NCI-H226 (cell line): ENCODE measurements at places on chromosomes 13 and 19.

GRCh38 chr19:7638802-7639465 lies 2.0 kb downstream of the STXBP2 start:
- no peak for DNase-seq

- DNase-seq, result no peak
Observed at GRCh38 chr13:69199664-69200063, 908.0 kb upstream of the ATXN8OS start.

DNA sequence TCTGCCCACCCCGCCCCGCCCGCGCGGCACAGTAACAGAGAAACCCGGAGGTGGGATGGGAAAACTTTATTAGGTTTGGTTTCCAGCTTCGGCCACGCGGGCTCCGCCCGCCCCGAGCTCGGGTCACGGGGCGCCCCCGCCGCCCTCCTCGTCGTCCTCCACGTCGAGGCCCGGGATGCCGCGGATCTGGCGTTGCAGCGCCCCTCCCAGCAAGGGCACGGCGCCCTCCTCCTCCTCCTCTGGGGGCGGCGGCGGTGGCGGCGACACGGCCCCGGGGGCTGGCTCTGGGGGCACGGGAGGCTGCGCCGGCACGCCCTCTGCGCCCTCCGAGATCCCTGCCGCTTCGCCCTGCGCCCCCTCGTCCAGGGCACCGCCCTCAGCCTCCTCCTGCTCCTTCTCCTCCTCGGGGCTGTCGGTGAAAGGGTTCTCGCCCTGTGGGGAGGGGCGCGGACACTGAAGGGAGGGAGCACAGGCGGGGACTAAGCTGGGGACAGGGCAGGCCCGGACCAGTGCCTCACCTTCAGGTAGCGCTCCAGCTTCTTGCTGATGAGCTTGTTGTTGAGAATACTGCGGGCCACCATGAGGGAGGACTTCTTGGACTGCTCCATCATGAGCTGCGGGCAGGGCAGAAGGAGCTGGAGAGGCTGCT lies 536 bp upstream of the AKAP8 start:
- peak; percentile 36 for DNase-seq

DNA sequence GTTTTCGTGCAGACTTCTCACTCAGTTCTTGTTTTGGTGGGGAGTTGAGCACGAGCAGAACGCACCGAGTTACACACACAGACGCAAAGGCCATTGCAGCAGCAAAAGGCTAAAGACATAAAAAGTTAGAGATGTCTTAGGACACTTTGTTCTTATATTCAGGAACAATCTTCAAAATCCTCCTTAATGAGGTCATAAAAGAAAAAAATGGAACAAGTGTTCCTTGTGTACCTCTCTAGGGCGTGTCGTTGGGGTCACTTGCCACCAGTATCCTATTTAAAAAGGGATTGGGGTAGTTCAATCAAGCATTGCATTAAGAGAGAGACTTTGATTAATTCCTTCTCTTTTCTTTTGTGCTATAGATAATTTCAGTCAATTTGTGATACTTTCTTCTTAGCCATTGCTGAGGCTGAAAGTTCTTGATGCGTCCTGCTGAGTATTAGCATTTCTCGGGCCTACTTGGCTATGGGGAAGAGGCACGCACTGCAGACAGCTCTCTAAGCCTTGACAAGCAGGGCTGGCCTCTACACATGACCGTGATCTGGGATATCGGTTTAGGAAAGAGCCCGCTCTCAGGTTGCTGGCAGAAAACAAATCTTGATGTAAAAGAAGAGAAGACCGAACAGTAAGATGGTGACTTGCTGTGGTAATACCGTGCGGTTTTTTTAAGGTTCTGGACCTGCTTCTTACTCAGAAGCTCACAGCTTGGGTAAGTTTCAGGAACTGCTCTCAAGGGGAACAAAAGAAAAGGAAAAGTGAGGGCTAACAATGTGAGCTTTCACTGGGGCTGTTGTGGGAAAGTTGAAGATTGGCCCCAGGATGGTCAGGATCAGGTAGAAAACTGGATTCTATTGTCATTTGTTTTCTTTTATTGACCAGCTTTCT lies 223.6 kb downstream of the TM9SF2 start:
- no peak for DNase-seq

GRCh38 chr19:2441096-2441752 lies 13.8 kb upstream of the TIMM13 start:
- DNase-seq, result no peak

DNA sequence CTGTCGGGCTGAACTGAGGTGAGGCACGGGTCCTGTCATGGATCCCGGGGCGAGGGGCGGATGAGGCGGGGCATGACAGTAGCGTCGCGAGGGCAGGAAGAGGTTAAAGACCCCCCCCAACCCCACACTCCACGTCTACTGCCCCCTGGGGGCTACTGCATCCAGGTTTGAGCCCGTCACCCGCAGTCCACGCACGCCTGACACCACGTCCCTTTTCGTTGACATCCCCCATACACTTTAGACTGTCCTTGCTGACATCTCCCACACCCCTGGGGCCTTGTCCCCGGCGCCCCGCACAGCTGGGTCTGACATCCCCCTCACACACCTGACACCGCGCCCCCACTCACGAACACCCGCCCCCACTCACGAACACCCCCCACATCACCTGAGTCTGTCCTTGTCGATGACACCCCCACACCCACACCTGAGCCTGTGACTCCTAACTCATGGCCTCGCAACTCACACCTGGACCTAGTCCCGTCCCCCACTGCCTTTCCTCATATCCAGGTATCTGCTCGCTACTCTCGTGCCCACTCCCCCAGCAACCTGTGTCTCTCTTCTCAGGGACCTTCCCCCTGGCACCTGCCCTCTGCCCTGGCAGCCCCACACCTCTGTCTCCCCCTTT lies 416 bp downstream of the SLC25A42 start:
- no peak for DNase-seq

DNA sequence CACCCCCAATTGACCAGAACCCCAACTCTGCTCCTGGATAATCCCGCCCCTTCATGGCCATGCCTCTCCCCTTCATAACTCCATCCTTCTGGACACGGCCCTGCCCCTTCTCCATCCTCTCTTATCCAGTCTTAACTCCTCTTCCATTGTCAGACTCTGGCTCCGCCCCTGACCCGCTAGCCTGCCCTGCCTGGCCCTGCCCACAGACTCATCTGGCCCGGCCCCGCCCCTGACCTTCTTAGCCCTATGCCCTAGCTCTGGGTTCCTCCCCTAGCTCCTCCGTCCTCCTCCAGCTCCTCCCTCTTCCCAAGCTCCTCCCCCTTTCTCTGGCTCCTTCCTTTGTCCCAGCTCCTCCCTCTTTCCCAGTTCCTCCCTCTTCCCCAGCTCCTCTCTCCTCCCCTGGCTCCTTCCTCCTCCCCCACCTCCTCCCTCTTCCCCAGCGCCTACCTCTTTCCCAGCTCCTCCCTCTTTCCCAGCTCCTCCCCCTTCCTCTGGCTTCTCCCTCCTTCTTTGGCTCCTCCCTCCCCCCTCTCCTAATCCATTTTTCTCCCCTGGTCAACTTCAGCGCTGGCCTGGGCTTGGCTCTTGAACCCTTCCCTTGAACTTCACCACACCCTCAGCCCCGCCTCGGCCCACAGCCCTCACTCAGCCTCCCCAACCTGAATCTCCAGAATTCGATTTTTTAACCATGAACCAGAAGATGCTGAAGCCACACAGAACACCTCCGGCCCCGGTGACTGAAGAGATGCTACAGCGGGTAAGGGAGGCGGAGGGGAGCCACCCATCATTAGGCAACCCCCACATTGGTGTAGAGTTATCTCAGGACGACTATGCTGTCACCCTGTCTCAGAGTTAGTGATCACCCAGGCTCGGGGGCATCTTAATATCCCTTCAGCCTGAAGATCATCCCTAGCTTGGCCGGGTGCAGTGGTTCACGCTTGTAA lies 9.2 kb upstream of the ZNF358 start:
- DNase-seq, result peak; percentile 95

DNA sequence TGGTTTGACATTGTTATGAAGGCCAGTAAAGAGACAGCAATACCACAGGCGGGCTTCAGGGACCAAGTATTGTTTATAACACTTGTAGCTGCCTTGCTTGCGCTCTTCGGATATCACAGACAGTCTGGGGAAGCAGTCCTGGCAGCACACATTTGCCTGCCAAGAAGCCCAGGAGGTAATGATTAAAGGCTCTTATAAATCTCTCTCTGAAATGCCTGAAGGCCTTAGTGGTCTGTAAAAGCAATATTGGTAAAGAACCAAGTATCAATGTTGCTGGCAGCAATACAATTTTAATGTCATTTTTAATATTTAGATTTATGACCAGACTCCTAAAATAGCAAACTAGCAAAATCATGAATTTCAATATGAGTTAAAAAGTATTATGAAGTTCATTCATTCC lies 1312.4 kb downstream of the PCDH9 start:
- DNase-seq, result no peak

- DNase-seq, result no peak
Observed at GRCh38 chr13:83272076-83272475, 610.2 kb downstream of the SLITRK1 start.

GRCh38 chr13:107742544-107742943 lies 472.8 kb downstream of the LIG4 start:
- no peak for DNase-seq

- no peak for DNase-seq
Observed at GRCh38 chr19:44596428-44597130, 16.8 kb upstream of the IGSF23 start.

GRCh38 chr13:111267784-111268183 lies 52.7 kb upstream of the TEX29 start:
- DNase-seq, result no peak

DNA sequence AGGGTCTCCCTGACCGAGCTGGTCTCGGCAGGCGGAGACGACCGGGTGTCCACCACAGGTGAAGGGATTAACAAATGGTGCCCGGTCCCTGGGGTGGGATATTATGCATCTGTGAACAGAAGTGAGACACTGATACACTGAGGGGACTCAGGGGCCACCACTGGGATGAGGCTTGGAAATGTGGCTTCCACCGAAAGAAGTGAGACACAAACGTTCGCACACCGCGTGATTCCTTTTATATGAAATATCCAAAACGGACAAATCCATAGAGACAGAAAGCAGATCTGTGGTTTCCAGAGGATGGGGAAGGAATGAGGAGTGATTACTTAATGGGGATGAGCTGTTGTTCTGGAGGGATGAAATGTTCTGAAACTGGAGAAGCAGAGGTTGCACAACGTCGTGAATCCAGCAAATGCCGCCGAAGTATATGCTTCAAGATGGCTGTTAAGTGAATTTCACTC lies 47.5 kb downstream of the C13orf46 start:
- peak; percentile 26 for DNase-seq

- no peak for DNase-seq
Observed at GRCh38 chr19:51724543-51724942, 752 bp upstream of the HAS1 start.

DNA sequence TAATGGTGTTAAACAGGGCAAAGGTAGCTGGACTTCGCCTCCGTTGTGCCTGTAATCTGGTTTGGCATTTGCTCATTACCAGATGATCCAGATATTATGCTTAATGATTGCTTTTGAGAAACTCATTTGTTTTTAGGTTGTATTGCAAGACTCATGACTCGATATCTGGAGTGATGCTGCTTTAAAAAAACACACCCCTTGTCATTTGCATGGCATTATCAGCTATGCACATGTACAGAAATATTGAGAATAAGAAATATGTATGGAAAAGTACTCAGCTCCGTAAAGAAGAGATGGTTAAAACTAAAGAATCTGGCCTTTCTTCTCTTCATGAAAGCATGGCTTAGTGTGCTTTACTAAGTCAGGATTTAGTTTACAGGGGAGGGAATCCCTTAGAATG lies 95.0 kb downstream of the ARHGEF7 start:
- no peak for DNase-seq

DNA sequence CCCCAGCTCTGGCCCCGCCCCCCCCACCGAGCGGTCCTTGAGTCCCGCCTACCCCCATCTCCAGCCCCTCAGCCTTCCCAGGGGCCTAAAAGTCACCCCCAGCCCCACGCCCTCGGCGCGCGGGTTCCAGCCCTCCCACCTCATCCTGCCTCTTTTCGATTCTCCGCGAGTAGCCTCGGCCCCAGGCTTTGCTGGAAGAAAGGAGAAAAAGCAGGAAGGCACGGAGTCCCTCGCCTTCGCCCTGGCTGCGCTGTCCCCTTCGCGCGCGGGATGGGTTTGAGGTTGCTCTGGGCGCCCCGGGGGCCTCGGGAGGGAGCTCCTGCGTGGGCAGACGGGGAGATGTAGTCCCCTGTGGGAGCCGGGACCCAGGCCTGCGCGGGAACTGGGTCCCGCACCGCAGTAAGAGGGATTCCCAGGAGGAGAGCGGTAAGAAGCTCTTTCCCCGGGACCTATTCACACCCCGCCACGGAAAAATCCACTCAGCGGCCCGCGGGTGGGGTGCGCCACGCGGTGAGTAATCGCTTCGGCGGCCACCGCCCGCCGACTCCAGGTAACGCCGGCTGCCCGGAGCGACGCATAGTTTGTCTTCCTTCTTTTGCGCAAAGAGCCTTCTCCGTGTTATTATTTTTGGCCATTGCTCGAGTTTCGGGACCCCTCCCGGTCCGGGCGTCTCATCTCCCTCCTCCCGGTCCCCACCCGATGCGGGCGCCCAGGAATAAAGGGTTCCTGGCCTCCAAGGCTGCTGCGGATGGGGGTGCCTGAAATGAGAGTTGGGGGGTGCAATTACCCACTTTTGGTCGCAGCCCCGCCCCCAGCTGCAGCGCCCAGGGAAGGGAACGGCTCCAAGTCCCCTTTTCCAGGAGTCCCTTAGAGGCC lies 865 bp upstream of the CRLF1 start:
- DNase-seq, result no peak

DNA sequence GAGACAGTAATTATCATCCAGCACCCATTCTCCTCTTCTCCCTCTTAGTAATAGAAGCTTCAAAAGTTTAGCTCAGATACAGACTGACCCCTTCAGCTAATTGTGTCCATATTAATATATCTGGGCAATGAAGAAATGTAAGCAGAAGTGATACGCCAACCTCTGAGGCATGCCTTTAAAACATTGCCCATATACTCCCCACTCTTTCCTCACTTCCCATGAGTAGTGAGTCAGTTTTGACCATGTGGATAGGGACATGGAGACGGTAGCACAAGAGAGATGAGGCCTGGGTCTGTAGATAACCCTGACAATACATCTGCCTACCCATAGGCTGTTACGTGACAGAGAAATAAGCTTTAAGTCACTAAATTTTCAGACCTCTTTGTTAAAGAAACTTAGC lies 147.6 kb downstream of the KCTD12 start:
- DNase-seq, result no peak

DNA sequence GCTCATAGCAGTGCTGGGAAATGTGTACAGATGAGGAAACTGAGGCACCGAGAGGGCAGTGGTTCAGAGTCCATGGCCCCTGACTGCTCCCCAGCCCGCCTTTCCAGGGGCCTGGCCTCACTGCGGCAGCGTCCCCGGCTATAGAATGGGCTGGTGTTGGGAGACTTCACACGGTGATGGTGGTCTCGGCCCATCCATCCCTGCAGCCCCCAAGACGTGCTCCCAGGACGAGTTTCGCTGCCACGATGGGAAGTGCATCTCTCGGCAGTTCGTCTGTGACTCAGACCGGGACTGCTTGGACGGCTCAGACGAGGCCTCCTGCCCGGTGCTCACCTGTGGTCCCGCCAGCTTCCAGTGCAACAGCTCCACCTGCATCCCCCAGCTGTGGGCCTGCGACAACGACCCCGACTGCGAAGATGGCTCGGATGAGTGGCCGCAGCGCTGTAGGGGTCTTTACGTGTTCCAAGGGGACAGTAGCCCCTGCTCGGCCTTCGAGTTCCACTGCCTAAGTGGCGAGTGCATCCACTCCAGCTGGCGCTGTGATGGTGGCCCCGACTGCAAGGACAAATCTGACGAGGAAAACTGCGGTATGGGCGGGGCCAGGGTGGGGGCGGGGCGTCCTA lies 15.9 kb downstream of the LDLR start:
- no peak for DNase-seq

- DNase-seq, result no peak
Observed at GRCh38 chr19:44814517-44814916, 5.6 kb downstream of the BCAM start.

GRCh38 chr13:97460004-97460775 lies 26.2 kb downstream of the RAP2A start:
- DNase-seq, result no peak

- DNase-seq, result no peak
Observed at GRCh38 chr19:3248728-3249326, 24.4 kb downstream of the CELF5 start.
